ENCODE measurements at places on chromosomes 3 and 15.

- DNase-seq, result no peak
Observed at GRCh38 chr3:117322866-117323265, 613.3 kb downstream of the TUSC7 start.

- no peak for DNase-seq
Observed at GRCh38 chr15:43922021-43922420, 95.2 kb downstream of the WDR76 start.

DNA sequence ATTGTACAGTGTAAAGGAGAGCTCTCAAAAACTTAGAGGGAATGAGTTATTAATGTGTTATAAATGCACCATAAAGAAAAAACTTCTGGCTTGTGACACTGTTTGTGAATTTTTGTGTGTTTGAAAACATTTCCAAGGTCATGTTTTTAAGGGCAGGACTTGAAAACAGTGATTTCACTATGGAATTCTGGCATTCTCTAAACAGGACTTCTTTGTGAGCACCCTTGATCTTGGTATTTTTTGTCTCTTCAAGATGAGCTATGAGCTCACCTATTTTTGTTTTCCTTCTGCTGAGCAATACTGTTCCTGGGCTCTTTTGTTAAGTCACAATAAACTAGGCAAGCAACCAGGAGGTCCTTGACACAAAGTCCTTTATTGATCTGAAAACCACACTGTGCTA, 284.4 kb downstream of the RBMS3 start:
- DNase-seq, result no peak

DNA sequence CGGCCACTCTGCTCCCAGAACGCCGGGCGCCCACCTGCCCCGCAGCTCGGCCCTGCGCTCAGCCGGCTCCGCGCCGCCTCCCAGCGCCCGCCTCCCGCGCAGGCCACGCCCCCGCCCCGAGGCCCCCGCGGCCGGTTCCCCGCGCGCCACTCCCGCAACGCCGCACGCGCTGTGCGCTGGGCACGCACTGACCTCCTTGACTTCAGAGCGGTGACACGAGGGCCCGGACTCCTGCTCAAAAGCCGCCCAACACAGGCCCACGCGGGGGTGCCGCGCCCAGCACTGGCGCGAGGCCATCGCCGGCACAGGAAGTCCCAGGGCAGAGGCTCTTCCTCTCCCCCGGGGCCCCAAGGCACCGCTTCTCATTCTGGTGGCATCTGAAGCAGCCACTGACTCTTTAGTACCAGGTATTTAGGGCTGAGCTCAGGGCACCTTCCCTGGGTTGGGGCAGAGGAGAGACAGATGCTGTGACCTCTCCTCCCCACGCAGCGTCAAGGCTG, 12.4 kb downstream of the TNK2 start:
- peak; percentile 70 for DNase-seq

GRCh38 chr3:178454726-178455125, 81.5 kb upstream of the KCNMB2 start:
- DNase-seq, result no peak

GRCh38 chr15:75123395-75123794, 78.3 kb upstream of the C15orf39 start:
- no peak for DNase-seq

- no peak for DNase-seq
Observed at GRCh38 chr15:61155741-61156700, 73.1 kb downstream of the RORA start.

- no peak for DNase-seq
Observed at GRCh38 chr15:100997442-100997841, 78.3 kb downstream of the LRRK1 start.
